ENCODE measurements at places on chromosomes 12 and 14.

DNA sequence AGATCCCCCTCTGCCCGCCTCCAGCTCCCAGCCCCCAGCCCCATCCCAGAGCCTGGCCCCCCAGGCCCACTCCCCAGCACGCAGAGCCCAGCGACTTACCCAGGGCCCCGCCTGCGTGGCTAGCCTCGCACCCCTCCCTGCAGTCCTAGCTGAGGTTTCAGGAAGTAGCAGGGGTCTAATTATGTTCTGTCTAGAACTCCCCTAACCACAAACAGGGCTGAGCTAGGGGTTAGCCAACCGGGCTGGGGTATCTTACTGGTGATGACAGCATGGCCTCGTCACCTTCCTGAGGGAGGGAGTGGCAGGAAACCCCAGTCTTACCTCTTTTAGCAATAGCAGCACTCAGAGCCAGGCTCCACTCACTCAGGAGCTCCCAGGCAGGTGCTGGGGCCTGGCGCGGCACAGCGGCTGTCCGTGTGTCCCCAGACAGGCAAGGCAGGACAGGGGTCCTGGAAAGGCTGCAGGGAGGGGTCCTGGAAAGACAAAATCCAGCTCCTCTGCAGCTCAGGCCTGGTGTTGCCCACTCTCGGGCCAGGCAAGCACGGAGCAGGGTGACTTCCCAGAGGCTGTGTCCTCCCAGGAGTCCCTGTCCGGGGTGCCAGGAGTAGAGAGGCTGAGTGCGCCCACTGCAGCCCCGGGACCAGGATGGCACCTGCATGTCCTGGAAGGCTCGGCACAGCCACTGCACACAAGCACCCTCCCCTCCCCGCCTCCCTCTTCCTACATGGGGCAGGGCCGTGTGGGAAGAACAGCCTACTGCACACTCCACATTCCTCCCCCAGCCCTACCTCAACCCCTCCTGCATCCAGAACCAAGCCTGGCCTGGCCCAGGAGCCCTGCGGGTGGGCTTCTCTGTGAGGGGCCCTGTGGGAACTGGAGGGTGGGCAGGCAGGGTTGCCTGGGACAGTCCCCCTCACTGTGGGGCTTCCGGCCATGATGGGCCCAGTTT lies at the start of gene GPR132:
TSS of gene GPR132 (minus strand) at position 151 of the 949 bp plus-strand sequence. CDS start 10,010 bp downstream, outside the sequence.
- DNase-seq, result no peak

DNA sequence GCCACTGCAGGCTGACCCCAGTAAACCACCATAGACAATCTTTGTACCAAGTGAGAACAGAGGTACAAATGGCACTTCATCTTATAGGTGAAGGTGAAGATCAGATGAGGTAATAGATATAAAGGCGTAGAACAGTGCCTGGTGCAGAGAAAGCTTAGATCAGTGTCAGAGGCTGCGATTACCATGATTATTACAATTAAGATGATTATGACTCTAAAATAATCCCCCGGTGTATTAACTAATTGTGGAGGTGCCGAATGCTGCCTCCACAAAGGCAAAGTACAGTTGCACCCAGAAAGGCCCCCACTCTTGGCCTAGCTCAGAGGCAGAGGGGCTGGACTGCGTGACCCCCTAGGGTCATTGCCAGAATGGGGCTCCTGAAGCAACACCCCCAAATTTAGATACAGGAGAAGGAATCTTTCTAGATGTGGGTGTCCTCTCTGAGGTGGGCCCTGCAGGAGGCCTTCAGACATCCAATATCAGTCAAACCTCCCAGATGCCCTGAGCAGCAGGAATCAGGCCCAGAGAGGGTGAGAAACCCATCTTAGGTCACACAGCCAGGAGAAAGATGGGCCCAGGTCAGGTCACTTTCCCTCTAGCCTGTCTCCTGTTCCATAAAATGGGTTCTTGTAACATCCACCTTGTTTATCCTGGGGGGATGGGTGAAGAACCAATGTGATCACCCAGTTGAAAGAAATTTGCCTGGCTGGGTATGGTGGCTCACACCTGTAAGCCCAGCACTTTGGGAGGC lies 139.8 kb downstream of the PHETA1 start:
- no peak for DNase-seq

- no peak for DNase-seq
Measured at GRCh38 chr12:10163084-10163483, 8.8 kb downstream of the OLR1 start.

DNA sequence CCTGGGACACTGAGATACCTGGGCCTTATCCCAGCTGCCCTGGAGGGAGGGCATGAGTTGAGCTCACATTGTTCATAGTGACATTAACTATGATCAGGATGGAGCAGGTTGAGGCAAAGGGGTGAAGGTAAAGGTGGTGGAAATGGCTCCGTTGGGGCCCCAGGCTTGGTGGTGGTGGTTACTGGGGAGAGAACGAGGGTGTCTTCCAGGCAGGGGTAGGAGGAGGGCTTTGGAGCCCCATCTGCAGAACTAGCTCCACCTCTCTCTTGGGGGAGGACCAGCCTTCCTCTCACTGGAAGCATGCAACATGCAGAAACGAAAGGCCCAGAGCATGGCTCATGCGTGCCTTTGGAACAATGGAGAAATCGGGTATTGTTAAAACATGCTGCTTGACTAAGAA lies 217.0 kb downstream of the SLC41A2 start:
- no peak for DNase-seq

DNA sequence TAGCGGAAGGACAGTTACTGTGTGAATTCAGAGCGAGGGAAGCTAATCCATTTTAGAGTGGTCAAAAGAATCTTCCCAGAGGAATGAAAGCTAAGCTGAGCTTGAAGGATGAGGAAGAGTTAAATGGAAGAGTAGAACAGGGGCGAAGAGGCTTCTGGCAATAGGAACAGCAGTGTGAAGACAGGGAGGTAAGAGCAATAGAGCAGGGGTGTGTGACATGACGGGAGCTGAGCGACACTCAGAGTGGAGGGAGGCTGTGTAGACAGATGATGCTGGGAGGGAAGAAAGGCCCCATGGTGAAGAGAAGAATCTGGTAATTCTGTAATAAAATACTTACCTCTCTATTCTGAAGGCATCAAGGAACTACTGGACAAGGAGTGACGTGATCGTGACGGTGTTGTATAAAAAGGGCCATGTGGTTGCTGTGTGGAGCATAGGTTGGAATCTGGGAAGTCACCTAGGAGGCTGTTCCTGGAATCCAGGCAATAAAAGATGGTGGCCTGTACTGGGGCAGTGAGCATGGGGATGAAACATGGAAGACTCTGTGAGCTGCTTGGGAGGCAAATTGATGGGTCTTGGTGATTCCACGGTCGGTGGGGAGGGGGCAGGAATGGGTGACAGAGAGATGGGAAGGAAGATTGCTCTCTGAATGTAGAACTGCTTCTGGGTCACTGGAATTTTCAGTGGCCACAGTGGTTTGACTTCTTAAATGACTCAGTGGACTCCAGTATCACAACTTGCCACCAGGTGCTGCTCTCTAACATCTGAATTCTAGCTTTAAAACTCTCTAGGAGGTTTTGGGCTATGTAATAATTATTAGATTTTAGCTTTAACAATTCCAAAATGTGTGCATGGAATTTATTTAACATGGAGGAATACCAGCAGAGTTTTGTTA lies 164.1 kb downstream of the ATP23 start:
- DNase-seq, result no peak

DNA sequence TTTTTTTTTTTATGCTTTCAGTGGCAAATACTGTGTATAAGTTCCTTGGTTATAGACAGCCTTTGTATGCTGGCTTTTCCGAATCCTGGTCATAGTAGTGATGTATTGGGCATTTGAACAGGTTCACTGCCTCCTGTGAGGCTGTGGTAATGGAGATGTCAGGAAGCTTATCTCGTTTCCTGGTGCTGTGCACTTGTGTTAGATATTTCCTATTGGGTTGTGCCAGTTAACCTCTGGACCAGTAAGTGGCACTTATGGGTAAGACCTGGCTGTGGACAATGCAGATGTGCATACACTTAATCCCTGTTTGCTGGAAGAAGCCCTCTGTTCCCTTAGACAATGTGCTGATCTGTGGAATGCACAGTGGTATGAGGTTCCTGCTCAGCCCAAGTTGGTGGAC lies 135.4 kb upstream of the KITLG start:
- DNase-seq, result no peak

DNA sequence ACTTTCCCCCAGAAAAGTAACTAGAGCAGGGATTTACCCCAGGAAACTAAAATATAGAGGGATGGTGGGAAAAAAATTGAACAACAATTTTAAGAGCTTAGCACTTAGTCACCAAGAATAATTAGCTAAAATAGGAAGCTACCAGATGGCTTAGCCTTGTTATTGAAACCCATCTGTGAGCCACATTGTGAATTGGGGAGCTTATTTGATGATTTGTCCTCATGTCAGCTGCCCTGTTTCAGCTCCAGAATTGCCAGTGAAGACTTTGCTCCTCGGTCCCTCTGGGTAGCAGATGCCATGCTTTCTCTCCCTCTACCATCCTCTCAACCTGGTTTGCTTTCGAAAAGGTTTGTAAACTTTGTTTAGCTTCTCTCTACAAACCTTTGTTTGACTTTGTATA lies 67.7 kb upstream of the PTHLH start:
- no peak for DNase-seq

DNA sequence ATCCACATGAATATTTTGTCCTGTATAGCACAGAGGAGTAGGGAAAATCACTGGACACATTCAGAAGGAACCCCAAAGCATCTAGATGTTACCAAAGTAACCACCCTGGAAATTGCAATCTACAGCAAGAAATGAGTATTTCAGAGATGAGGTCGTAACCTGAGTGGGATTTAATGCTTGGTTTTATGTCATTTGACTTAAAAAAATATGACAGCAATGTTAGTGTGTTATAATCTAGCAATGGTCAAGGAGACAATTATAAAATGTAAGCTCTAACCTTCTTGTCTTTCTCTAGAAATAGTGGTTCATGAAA lies 256.6 kb downstream of the NAV3 start:
- no peak for DNase-seq

GRCh38 chr12:24034160-24034559 lies 84.7 kb upstream of the SOX5 start:
- DNase-seq, result no peak

- no peak for DNase-seq
Measured at GRCh38 chr12:13374793-13375192, 178.3 kb downstream of the EMP1 start.

DNA sequence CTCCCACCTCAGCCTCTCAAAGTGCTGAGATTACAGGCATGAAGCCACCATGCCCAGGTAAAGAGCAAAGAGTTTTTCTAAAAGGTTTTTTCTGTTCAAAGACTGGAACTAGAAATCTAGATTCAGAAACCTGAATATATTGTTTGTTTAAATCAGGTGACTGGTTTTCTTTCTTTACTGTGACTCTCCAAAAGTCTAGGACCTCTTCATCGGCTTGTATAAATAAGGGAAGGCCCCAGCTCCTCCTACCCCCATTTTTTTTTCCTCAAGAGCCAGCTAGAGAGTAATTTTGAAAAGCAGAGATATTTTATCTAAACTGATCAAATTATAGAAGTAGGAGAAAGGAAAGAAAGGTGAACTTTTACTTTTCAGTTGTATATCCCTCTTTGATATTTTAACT lies 48.0 kb downstream of the TMEM116 start:
- no peak for DNase-seq

DNA sequence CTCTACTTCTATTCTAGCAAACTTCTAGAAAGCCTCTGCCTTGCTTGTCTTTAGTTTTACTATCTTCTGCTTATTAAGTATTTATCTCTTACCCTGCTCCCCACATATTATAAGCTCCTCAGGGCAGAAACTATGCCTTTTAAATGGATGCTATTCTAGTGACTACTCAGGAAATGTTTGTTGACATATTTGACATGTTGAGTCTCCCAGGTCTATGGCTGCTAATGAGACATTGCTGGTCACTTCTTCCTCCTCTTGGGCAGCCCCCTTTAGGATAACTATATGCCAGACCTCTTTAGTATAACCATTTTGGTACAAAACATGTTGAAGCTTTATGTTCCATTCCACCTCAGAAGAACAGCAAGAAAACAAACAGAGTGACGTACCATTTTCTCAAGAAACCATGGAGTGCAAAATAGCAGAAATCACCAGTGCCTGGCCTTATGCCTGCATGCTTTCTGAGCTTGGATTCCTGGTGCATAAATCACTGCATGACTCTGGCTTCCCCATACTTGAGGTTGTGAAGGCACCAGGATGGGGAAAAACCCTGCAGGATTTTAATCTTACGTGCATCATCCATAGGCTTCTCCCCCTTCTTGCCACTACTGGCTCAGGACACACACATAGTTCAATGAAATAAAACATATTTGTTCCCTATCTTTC lies 202.6 kb downstream of the TMX1 start:
- no peak for DNase-seq

- no peak for DNase-seq
Measured at GRCh38 chr12:100381379-100381778, 24.5 kb downstream of the SLC17A8 start.

DNA sequence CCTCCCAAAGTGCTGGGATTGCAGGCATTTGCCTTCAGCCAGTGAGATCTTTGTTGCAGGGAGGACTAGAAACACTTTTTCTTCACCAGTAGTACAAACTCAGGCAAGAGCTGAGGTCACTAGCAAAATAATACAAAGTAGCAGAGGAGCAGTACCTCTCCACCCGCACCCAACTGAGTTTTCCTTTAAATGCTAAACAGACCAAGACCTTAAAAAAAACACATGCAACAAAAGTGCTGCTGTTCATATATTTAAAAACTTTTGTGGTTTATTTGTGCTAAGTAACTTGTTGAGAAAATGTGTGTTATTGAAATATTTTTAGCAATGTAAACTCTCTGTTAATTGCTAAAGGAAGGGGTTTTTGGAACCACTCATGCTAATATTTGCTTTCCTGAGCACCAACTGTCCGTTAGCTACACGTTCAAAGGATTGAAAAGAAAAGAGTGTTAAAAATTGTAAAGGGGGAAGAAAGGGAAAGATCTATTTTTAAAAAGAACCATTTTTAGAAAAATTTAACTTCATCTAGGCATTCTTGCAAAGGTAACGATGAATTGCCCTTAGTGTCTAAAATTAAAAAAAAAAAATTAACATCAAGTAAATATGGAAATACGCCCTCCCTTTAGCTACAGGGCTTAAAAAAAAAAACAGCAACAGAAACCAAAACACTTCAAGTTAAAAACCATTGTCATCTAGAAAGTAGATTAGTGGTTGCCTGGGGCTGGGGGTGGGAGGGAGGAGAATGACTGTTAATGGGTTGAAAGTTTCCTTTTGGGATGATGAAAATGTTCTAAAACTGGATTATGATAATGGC lies 114.0 kb upstream of the KRAS start:
- no peak for DNase-seq

DNA sequence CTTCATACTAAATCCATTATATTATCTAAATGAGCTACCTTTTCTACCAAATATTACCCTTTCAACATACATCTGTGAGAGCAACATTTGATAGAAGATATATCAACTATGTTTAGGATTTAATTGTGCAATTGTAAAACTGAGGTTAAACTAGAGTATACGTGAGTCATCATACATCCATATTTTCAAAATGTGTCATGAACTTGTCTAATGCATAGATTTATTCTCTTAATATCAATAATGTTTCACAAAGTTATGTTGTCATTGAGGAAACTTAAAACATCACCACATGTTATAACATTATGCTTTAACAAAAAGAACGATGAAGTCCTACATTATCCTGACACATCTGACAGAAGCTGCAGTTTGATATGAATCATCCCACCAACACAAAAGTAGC lies 645.5 kb upstream of the NOVA1 start:
- no peak for DNase-seq

Measured in H54 (cell line).